ENCODE measurements at places on chromosomes 12 and 14. TPM values are rescaled to one million over a fixed set of nuclear protein-coding genes. Genes with fewer than 3 reads are reported as not detected.

KRT83 gene
- not detected for total RNA-seq

GPR68 gene
- total RNA-seq, result 23.2 TPM

PTHLH gene
- total RNA-seq, result 0.83 TPM

KRT79 gene
- total RNA-seq, result not detected

SLC6A12 gene
- total RNA-seq, result not detected

AICDA gene
- total RNA-seq, result not detected

LRIG3 gene
- 211 TPM for total RNA-seq

TGM1 gene
- total RNA-seq, result 1.5 TPM

CMA1 gene
- total RNA-seq, result not detected

KCNA1 gene
- total RNA-seq, result under 0.01 TPM

PLEKHD1 gene
- total RNA-seq, result under 0.01 TPM

FGF6 gene
- total RNA-seq, result not detected

DAO gene
- total RNA-seq, result not detected

TAS2R10 gene
- total RNA-seq, result 1.6 TPM

RAB35 gene
- total RNA-seq, result 40.4 TPM

ESPL1 gene
- total RNA-seq, result 14.1 TPM

CD4 gene
- total RNA-seq, result 0.15 TPM

MUCL1 gene
- total RNA-seq, result not detected

RAD51AP1 gene
- 26.8 TPM for total RNA-seq
